GM04504 (cell line): ENCODE measurements at places on chromosomes 7 and 10.

DNA sequence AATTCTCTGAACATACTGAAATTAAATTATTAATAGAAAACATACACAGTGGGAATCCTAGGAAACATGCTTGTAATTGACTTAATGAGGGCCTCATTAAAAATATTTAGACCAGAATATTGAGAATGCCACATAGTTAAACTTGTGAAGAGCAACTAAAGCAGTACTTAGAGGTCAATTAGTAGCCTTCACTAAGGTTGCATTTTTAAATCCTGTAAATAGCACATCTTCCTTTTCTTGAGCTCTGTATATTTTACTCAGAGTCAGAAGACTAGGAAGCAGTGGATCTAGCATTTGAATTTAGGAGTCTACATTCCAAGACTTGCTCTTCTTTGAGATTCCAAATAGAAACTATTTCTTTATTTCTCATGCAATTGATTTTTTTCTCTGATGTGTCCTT is 56.0 kb downstream of the GTF2I start:
- no peak for DNase-seq

- DNase-seq, result no peak
Measured at GRCh38 chr10:120572307-120572706, 115.3 kb downstream of the PLPP4 start.

DNA sequence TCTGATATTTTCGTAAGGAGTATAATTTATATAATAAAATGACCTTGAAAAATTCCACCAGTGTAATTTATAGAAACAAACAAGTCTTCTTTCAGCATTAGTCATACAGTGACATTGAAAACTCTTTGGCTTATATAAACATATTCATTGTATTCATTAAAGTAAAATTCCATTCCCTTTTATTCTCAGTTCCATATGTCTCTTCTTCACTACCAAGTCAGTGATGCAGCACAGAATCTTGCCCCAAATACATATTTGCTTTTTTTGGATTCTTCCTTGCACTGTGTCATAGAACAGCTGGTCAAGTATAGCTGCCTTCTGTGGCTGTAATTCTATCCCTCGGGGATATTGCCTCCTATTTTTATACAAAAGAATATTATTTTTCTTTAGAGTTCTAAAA is 884.5 kb upstream of the POT1 start:
- no peak for DNase-seq

GRCh38 chr10:104122225-104123107 is 495 bp downstream of the SFR1 start:
- no peak for DNase-seq

- DNase-seq, result no peak
Measured at GRCh38 chr10:78875932-78876331, 192.8 kb upstream of the ZMIZ1 start.

DNA sequence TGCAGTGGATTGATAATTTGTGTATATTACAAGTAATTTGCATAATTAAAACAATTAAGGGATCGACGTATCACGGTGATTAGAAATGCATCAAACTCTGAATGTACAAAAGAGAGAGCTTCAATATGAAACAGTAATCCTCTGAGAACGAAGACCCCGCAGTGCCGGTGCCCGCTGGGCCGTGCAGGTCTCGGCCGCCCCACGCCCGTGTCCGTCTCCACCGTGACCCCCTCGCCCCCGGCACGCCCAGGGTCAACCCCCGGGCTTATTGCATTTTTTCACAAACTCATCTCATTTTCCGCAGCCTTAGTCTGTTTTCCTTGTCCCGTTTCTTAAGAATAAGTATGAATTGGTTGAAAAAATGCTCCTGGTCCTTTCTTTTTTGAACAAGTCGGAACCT is 218.6 kb downstream of the TCERG1L start:
- DNase-seq, result no peak

DNA sequence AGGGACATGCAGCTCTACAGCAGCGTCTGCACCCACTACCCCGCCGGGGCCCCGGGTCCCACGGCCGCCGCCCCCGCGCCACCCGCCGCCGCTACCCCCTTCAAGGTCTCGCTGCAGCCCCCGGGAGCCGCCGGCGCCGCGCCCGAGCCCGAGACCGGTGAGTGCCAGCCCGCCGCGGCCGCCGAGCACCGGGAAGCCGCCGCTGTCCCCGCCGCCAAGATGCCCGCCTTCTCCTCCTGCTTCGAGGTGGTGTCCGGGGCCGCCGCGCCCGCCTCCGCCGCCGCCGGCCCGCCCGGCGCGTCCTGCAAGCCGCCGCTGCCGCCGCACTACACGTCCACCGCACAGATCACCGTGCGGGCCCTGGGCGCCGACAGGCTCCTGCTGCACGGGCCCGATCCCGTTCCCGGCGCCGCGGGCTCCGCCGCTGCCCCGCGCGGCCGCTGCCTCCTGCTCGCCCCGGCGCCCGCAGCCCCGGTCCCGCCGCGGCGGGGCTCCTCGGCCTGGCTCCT is 631 bp downstream of the OTUD1 start:
- no peak for DNase-seq

GRCh38 chr7:132177708-132178401 is 398.4 kb downstream of the PLXNA4 start:
- no peak for DNase-seq

DNA sequence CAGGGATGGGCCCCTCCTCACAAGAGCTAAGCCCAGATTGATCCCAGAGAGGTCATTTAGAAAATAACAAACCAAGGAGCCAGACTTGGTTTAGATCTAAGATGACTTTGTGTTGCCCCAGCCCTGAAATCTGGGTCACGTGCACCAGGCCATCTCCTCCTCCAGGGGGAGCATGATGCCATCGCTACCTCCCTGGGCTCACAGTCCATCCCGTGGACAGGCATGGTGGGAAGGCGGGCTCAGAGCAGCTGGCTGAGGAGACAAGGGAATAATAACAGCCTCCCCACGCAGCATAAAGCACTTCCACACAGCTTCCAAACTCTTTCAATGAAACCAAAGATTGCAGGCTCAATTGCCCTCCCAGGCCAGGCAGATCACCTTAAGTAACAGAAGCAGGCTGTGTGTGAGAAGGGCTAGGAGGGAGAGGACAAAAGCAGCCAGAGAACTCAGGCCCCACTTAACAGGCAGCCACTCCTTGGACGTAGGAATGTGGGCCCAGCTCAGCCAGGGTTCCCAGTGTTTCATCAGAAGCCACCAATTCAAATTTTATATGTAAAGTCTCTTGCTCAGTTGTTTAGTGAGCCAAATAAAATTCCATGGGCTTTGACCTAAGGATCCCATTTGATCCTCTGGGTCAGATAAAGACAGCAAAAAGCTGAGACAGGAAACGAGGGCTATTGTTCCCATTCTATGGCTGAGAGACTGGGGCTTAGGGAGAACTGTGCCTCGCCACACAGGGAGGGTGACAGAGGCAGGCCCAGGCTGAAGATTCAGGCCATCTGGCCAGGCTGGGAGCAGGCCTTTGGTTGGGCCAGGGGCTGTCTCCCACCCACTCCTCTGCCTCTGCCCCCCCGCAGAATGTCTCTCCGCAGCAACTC is 100.2 kb downstream of the COL13A1 start:
- DNase-seq, result no peak

GRCh38 chr7:78307892-78308291 is 509.3 kb downstream of the PHTF2 start:
- no peak for DNase-seq

DNA sequence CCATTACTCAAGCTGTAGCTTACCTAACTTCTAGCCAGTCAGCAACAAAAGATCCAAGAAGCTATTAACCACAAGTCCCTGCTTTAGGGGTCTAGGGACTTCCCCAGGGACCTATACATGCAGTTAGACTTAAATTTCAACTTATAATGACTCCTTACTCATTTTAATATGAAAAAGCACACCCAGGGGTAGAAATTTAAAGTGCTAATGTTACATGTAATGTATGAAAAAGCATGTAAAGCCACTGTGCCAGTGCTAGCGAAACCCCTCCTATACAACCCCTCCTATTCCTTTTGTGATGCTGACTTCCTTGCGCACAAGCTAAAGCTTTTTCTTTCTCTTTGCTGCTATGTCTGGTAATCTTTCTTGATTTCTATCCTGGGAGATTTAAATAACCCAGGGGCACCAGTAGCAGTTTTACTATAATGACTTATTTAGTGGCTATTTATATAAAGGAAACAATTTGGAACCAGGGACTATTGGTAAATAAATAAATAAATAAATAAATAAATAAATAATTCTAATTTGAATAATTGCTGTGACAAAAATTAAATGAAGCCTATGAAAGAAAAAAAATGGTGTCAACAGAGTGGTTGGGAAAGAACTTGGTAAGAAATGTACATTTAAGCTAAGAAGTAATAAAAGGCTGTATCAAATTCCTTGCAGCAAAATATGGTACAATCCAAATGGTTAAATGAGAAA is 110.5 kb upstream of the MAGI2 start:
- no peak for DNase-seq

GRCh38 chr10:131898713-131899112 is 2.1 kb upstream of the PPP2R2D start:
- no peak for DNase-seq

DNA sequence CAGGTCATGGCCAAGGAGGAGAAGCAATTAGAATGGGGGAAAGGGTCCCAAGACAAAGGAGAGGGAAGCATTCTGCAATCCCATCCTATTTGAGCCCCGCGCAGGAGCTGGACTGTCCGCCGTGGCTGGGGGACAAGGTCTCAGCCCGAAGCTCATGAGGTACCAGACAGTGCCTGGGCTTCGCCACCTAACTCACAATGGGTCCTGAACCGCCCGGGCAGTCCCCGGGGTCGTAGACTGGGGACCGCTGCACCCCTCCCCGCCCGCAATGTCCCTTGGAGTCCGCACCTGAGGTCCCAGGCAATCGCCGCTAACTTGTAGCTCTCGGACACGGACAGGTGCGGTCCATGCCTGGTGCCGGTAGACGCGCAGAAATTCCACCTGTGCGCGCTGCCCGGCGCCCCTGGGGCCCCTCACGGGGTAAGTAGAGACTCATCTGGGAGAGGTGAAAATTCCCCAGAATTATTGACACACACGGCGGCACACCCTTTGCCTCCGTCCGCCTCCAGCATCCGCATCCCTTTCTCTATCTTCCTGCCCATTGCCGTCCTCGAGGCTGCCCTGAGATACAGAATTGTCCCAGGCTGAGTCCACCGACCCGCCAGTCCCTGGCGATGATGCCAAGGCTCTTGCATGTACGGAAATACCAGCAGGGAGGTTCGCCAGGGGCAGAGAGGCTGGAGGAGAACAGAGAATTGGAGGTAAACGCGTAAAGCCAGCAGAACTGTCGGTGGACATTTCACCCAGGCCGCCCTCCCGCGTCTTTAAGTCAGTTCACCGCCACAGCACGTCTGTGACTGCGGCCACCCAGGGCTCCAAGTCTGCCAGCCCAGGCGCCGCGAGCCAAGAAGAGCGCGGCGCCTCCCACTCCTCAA is 1.8 kb downstream of the CHRM2 start:
- DNase-seq, result no peak

DNA sequence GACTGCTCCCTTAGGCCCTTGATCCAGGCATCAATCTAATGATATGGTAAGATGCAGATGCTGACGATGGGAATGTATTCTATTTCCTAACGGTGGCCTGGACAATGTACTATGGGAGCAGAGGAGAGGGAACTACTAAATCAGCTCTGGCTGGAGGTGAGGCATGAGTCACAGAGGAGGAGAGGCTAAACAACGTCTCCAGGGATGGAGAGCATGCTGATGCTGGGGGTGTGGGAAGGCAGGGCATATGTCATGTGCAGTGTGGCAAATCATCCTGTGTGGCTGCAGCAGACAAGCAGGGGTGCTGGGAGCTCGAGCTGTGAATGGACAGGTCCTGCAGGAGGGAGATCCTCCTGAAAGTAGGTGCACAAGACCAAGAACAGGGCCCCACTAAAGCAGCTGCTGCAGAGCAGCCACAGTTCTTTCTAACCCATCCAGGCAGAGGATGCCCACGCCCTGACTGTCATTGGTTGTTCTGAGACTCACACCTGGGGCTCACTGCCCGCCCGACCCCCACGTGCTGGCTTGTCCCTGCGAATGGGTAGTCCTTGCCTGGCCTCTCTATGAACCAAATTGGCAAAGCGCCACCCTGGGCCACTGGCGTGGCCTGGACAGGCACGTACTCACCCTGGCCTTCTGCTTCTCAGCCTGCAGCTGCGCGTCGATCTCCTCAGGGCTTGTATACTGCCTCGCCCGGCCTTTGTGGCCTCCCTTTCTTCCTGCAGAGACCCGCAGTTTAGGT is 4.0 kb downstream of the PDAP1 start:
- peak; percentile 18 for DNase-seq

DNA sequence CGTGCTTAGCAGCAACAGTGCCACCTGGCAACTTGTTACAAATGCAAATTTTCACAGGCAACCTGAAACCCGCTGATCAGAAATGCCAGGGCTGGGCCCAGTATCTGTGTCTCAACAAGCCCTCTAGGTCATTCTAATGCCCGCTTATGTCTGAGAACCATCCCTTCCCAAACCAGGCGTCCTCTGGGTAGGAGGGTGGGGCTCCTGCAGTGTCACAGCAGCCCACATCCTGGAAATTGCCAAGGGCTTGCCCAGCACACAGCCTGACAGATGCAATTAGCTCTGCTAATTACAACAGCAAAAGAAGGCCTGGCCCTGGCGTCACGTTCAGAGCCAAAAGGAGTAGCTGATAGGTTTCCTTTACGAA is 15.9 kb downstream of the ITPRIP start:
- DNase-seq, result no peak

DNA sequence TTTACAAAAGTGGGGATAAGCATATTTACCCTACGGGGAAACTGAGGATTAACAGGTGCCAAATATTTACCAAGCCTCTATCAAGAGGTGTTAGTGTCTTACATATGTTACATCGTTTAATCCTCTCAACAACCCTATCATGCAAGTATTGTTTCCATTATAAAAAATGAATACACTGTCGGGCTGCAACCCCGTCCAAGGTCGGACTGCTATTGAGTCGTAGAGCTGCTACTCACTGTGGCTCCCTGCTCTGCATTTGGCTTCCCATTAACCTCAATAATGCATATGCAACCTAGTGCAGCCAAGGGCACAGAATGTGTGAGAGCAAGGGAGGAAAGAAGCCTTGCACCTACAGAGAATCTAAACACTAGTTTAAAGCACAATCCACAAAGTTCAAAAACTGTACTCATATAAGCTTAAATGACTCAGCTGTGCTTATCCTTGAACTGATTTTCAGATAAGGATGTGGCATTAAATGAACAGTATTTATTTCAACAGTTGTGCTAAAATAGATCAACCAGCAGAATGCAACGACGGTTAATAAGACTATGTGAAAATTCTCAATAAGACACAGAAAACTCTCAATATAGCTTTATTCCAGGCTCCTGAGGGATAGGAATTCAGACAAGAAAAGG is 49.9 kb downstream of the UBE2H start:
- DNase-seq, result no peak

DNA sequence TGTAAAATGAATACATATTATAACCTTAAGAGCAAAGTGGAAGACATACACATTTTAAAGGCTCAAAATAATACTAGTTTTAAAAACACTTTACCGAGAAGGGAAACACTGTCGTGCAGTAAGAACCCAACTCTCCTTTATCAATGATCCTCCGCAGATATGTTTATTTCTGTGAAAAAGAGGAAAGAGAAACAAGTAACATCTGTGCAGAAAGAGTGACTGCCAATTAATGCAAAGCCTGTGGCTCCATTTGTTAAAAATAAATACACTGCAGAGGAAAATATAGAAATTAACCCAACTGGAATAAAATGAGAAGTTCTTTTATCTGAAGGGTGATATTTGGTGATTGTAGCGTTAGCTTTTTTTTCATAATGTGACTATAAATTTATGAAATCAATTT is 62.7 kb downstream of the HGF start:
- DNase-seq, result no peak
